T1000 (cell line): ENCODE measurements at places on chromosomes 11 and 22.

- DNase-seq: no peak
Observed at GRCh38 chr22:36914390-36914752, 943 bp downstream of the CSF2RB start.

DNA sequence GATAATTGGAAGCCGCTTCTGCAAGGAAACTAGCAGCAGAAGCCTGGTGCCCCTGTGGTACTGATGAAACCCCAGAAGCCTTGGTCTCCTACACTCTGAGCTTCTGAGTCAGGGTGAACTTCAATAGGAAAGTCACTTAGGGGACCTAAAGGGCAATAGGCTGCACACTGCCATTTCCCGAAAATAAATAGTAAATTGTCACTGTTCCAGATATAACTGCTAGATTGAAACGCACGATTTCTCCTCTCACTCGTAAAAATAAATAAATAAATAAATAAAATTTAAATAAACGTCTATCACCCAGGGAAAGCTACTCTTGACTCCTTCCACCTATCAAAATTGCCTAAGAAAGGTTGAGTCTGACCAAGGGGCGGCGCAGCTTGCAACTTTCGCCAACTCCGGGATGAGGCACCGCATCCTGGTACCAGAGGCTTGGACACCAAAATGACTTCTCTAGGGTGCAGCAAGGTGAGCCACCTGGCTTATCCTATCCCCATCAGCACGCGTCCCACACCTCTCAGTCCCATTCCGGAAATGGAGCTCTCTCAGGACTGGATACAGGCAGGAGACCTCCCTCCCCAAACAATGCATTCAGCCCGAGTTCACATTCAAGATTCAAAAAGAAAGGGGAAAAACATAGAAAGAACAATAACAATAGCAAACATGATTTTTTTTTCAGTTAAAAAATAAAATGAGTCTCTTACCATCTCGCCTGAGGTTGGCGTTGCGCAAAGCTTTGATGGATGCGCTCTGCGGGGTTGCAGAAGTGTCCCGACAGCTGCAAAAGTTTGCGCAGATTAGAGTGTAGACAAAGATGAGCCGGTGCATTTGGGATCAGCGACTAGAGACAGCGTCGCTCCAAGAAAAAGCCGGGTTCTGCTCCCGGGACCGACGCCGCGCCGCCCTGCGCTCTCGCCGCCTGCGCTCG lies 583 bp downstream of the PDGFD start:
- DNase-seq: no peak

GRCh38 chr11:35590412-35590811 lies 27.8 kb upstream of the FJX1 start:
- peak; percentile 30 for DNase-seq

GRCh38 chr11:131122448-131122847 lies 206.2 kb upstream of the SNX19 start:
- no peak for DNase-seq

- no peak for DNase-seq
Observed at GRCh38 chr22:43191831-43192230, 4.9 kb upstream of the TTLL12 start.

DNA sequence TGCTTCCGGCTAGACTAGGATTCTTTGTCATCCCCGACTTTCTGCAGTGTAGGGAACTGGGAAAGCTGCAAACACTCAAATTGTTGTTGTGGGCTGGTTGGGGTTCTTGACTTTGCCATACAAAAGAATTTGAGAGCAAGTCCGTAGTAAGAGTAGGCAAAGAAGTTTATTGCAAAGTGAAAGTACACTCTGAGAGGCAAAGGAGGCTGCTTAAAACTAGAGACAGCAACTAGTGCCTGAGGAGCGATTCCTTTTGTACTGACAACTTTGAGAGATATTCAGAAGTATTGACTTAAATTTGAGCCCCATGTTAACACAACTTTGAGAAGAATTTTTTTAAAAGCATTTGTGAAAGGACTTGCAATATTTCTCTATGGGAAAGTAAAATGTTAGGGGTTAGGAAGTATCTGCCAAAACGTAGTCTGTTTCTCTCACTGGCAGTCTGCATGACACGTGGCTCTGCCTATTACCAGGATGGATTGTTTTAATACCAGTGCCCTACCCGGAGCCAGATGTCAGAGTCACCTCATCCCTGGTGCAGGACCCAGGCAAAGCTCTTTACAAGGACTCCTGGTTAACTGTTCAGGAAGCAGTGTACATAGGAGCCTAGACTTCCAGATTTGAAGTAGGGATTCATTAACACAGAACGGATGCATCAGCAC lies 85.0 kb upstream of the CLPB start:
- DNase-seq: no peak

DNA sequence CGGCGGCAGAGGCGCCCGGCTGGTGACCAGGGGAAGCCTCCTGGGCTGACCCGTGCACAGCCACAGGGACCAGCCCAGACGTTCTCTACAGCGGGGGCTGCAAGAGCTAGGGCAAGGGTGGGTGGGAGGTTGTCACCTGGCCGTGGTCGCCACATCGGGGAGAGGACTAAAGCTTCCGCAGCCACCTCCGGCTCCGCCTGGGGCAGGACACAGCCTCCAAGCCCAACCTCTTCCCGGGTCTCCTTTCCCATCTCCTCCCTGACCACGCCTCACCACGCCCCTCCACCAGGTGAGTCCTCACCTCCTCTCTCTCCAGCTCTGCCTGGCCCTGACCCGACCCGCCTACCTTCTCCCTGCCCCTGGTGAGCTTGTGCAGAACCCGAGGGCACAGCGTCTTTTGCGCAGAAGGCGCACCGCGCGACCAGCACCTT lies 75.9 kb upstream of the LMO1 start:
- DNase-seq: no peak
